ENCODE measurements at places on chromosomes 1 and 21.

- DNase-seq, result no peak
Measured at GRCh38 chr1:34845131-34845901, 14.2 kb downstream of the SMIM12 start.

DNA sequence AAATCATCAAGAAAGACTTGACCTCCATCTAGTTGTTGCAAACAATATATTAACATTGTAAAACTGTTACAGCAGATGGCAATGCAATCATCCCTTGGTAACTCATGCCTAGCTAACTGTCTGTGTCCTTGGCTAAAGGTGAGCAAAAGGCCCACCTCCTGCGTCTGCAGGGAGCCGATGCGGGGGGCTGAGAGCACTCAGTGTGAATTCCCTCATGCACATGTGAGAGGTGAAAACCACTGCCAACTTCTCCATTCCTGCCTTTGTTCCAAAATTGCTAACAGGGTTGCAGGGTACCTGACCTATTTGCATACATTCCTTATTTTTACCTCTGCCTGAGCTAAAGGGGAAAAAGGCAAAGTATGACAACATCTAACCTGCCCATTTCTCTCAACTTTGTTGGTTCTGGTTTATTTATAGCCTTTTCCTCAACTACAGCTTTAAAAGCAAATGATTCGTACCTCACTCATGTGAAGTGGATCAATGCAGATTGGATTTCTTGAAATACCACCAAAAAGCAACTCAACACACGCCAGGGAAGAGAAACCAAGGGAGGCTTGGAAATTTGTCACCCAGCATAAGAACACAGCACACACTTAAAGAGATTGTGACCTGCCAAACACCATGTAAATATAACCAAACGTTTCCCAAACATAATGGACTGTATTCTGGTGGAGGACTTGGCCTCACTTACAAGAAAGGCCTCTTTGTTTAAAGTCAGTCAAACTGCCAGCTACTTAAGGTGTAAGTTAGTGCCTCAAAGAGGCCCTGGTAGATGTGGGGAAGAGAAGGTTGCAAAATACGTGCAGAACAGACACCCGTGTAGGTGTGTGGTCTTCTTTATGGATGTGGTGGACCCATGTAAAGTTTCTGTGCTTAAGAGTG is 651.0 kb downstream of the SMYD3 start:
- no peak for DNase-seq

GRCh38 chr1:59761443-59761842 is 53.3 kb upstream of the HOOK1 start:
- DNase-seq, result no peak

DNA sequence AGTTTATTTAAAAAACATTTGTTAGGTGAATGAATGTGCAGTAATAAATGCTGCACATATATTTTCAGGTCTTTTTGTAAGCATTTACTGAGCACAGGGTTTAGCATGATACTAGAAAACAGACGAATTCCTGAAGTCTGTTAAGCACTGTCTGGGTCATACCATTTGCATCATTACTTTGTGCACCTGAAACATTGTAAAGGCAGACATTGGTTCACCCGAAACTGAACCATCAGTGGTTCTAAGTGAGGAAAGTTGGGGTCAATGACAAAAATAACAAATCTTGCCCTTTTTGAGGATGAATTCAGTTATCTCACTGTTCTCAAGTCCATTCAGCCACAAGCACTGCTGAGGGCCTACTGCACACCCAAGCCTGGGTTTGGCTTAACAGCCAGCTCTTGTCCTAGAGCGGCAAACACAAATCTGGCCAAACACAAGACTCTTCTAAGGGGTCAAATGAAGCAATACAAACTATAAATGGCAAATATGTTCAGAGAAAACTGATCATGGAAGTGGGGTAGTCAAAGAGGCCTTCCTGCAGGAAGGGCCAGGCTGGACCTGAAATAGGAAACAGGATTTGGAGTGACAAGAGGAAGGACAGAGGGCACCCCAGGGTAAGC is 21.8 kb downstream of the TRABD2B start:
- DNase-seq, result no peak

DNA sequence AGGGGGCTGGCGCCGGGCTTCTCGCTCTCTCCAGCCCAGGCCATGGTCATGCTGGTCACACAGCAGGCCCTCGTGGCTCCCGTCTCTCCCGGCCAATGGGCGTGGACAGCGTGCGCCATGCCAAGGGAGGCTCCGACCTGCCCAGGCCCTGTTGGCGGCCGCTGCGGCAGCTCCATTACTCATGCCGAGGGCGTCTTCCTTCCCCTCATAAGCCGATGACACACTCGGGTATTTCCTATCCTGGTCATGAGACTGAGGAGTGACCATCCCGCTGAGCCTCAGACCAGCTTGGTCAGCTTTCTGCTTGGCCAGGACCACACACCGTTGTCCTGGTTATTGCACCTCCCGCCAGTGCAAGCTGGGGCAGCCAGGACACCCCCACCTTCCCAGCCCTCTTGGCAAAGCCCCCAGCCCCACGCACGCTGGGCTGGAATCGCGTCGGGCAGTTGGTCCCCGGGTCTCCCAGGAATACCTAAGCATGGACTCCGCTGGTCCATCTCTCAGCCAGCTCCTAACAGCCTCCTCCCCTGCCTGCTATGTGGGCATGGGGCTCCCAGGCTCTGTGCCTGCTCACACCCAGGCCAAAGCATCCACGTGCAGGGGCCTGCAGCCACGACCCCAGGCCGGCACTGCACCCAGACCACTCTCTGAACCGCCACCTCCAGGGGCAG is 49.8 kb downstream of the ARHGEF16 start:
- no peak for DNase-seq

GRCh38 chr1:110196917-110197765 is 13.0 kb upstream of the KCNC4 start:
- peak; percentile 24 for DNase-seq

DNA sequence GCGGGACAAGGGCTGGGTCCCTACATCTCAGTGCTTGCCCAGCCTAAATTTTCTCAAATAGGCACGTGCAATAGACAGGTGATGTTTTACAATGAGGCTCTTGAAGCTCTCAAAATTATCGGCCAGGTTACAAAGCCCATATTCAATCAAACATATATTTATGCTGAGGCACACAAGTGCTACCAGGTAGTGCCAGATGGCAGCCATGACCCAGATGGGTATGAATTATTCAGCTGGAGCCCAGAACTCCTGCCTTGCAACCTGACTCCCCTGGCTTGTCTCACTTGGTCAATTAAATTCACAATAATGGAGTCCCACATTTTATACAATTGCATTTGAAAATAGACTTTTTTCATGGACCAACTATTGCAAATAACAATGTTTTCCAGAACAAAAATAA is 12.3 kb upstream of the ADAM30 start:
- DNase-seq, result no peak

GRCh38 chr1:212295579-212295978 is 10.4 kb downstream of the PPP2R5A start:
- no peak for DNase-seq

DNA sequence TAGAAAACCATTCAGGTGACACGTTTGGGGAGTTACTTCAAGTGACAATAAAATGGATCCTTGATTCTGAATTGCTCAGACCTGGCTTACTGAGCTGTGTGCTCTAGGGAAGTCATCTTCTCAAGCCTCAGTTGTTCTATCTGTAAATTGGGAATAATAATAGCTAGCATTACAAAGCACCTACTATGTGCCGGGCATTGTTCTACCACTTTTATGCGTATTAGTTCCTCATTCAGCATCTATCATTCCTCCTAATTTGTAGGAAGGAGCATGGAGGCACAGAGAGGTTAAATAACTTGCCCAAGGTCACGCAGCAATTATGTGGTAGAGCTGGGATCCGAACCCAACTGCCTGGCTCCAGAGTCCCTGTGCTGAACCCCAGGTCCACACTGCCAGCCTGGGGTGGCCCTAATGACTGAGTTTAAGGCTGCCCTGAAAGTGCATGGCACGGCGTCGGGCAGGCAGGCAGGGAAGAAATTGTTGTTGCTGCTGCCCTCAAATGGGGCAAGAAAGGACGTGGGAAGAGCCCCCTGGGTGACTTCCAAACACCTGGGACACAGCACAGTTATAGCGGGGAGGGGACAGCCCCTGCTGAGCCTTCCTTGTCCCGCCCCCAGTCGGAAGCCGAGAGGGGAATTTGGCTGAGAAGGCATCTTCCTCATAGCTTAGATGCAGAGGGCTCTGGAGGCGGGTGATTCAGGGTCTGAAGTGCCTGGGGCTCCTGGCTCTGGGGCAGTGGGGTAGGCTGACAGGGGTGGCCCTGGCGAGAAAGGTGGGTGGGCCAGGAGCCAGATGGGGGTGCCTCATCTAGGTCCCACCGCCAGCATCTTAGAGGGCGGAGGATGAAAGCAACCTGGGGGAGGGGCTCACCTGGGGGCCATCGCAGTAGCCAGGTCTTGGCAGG is 86.5 kb upstream of the IFFO2 start:
- no peak for DNase-seq

GRCh38 chr1:166974647-166975345 is 544 bp downstream of the ILDR2 start:
- DNase-seq, result peak; percentile 10

DNA sequence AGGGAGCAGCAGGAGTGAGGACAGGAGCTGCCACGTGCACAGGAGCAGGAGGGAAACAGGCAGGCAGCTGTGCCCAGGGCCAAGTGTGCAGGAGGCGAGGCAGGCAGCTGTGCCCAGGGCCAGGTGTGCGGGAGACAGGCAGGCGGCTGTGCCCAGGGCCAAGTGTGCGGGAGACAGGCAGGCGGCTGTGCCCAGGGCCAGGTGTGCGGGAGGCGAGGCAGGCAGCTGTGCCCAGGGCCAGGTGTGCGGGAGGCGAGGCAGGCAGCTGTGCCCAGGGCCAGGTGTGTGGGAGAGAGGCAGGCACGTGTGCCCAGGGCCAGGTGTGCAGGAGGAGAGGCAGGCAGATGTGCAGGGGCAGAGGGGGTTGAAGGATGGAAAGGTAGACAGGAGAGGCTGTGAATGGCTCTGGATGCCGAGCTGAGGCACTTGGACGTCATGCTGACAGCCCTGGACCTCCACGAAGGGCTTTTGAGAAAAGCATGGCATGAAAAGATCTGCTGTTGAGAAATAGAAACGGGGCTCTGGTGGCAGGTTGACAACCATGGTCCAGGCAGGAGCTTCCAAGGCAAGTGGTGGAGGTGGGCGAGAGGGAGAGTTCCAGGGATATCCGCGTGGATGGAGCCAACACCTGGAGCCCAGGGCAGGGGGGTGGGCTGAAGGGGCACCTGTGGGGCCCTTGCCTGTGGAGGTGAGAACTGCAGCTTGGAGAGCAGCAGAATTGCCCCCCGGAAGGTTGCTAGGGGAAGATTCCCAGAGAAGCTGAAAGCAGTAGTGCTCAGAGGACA is 19.1 kb upstream of the NPHP4 start:
- DNase-seq, result no peak

GRCh38 chr1:210232511-210233215 is at the start of gene SERTAD4:
Gene SERTAD4, plus strand, starts transcription at chr1:210232796. Its CDS starts 5,165 bp downstream, at chr1:210237961.
- no peak for DNase-seq

DNA sequence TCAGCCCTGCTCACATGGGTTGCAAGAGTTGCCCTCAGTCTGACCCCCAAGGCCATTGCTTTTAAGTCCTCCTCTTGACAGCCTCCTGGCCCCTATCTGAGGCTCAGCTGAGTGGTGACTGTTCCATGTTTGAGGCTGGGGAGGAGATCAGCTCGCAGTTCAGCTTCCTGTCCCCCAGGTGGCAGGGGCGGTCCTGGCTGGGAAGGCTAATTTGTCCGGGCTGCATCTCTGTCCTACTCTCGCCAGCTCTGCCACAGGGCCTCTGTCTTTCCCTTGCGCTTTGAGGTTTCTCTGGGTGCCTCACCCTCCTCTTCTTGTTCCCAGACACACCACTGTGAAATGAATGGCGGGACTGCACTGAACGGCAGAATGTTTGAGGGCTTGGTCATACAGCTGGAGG is 157.3 kb downstream of the KCNJ6 start:
- DNase-seq, result no peak

GRCh38 chr1:28521502-28522164 is 15.8 kb downstream of the RCC1 start:
- no peak for DNase-seq

DNA sequence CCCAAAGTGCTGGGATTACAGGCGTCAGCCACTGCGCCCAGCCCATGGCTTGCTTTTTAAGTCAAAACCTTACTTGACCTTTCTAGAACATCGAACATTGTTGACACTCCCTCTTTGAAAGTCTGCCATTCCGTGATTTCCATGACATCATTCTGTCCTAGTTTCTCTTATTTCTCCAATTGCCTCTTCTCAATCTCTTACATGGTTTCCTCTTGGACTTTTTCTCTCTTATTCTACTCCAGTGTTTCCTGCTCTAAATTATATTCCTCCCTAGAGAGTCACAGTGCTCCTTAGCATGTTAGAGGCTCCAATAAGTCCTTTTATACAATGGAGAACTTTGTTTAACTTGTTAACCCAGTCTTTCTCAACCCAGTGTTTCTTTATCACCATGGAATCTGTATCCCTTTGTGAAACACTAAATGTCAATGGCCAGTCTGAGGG is 25.5 kb downstream of the JAM2 start:
- no peak for DNase-seq

GRCh38 chr1:197287863-197288262 is 19.8 kb downstream of the CRB1 start:
- DNase-seq, result no peak

DNA sequence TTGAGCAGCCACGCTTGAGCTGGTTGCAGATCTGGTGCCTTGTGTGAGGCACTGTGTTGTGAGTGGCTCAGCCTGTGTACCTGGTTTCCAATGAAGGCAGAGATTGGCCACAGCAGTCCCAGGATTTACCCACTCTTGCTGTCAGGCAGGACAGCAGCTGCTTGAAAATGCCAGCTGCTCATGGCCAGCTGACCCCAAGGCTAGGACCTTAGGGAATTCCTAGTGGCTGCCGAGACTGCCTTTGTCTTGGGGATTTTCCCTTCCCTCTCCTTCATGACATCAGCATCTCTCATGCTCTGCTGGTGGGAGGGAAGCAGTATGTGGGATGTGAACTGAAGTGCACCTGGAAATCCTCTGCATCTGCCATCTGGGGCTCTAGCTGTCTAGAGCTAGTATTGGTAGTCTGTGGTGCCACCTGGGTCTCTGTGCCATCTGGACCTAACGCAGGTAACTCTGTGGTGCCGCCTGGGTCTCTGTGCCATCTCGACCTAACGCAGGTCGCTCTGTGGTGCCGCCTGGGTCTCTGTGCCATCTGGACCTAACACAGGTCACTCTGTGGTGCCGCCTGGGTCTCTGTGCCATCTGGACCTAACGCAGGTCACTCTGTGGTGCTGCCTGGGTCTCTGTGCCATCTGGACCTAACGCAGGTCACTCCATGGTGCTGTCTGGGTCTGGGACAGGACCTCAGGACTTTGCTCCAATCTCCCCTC is 3.8 kb upstream of the LRRC47 start:
- DNase-seq, result no peak

GRCh38 chr1:222382171-222382570 is 165.7 kb downstream of the HHIPL2 start:
- no peak for DNase-seq

- peak; percentile 9 for DNase-seq
Measured at GRCh38 chr1:151934048-151934493, 24.8 kb upstream of the THEM4 start.

All from stimulated activated CD8-positive, alpha-beta memory T cell treated with anti-CD3 and anti-CD28 coated beads, Interleukin-4, amount 100 ng/mL, for 4 hours (primary cell).